ENCODE measurements at places on chromosomes 3 and 15.
A peak's percentile ranks its signal among the peaks of the same experiment; 100 is the strongest.

GRCh38 chr3:126179825-126180476, 435 bp downstream of the ALDH1L1 start:
- DNase-seq, result no peak

DNA sequence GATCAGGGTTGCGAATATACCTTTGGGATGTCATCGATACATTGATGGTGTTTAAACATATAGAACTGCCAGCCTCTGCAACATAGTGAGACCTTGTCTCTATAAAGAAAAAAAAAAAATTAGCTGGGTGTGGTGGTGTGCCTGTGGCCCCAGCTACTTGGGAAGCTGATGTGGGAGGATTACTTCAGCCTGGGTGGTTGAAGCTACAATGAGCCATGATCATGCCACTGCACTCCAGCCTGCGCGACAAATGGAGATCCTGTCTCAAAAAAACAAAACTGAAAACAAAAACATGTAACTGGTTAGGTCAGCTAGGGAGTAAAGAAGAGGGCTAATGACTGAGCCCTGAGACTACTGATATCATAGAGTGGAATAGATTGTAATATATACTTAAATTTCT, 30.7 kb upstream of the MGA start:
- no peak for DNase-seq

GRCh38 chr15:96331945-96332636, 1.6 kb downstream of the NR2F2 start:
- no peak for DNase-seq

DNA sequence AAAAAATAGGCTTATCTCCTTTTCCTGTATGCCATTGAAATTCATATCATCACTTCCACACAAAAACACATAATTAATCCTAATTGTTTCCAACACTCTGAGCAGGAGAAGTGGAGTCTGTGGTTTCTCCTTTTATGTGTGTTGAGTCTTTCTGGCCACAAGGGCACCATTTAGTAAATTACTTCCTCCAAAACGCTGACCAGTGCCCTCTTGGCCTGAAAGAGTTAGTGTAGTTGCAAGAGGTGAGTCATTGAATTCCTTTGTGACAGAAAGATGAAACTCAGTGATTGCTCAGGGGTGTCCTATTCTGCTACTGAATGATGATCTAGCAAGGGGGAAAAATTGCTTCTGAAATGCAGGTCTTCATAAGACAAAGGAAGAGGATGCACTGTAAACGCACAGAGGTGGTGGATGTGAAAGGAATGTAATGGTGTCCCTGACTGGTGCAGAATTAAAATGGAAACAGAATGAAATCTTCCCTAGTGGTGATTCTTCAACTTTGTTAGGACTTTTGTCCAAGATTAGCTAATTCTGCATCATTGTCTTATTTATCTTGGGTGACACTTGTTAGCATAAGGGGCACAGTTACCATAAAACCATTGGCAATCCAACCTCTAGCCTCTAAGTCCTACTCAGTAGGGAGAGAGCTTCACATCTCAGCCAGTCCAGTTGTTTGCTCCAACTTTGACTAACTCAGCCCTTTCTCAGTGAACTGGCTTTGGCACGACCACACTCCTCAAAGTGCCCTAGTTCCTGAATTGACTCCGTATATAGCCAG, 208.4 kb upstream of the NANOGP8 start:
- DNase-seq, result no peak

DNA sequence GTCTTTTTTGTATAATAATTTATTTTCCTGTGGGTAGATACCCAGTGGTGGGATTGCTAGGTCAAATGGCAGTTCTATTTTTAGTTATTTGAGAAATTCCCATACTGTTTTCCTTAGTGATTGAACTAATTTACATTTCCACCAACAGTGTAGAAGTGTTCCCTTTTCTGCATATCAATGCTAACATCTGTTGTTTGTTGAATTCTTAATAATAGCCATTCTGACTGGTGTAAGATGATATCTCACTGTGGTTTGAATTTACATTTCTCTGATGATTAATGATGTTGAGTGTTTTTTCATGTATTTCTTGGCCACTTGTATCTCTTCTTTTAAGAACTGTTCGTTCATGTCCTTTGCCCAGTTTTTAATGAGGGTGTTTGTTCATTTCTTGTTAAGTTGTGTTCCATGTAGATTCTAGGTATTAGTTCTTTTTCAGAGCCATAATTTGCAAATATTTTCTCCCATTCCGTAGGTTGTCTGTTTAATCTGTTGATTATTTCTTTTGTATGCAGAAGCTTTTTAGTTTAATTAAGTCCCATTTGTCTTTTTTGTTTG, 713.3 kb upstream of the EPHA6 start:
- no peak for DNase-seq

DNA sequence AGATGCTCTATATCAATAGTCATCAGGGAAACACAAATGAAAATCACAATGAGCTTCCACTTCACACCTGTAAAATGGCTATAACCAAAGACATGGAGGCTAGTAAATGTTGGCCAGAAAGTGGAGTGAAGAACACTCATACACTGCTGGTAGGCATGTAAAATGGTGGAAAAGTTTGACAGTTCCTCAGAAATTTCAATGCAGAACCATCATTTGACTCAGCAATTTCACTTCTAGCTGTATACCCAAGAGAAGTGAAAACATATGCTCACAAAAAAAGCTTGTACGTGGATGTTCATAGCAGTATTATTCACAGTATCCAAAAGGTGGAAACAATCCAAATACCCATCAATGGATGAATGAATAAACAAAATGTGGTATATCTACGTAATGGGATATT, 19.2 kb upstream of the TOP2B start:
- no peak for DNase-seq

DNA sequence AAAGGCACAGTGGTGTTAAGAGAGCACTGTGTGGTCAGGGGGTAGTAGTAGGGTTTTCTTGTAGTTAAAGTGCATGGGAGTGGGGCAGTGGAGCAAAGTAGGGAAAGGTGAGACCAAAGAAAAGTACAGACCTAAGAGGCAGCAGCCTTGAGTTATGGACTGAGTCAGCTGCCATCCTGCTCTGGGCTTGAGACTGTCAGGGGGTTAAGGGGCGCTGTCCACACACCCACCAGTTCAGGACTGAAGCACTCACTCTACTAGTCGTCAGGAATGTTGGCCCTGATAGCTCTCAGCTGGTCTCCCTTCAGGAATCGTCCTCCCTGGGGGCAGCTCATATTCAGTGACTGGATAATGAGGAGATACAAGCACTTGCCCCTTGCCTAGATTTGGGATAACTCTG, 7.9 kb downstream of the CCR4 start:
- no peak for DNase-seq

GRCh38 chr3:25262322-25262721, 165.7 kb upstream of the RARB start:
- DNase-seq, result no peak

DNA sequence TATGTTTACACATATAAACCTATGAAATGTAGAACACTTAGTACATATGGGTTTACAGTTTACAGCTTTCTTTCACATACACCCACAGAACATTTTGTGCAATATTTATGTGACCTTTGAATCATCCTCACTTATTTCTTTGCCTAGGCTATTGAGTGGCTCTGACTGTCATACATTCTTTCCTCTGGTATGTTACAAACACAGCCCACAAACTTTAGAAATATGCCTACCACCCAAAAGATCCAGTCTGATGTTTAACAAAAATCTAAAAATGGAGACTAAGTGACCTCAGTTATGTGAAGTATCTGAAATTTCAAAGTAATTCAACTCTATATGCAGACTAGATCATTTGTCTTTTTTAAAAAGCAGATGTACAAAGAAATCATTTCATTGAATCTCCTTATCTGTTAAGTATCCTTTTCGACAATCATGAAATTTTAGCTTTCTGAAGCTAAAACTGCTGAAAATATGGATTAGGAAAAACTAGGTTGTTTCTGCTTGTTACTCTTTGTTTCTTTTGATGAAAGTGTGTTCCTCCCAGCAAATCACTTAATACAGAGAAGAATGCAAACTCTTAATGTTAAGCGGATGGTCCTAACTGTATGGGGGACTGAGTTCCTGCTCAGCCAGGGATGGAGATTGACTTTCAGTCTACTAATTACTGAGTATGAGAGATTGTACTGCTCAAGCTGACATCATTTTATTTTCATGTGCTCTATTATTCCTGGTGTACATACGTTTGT, 27.7 kb downstream of the CCDC54 start:
- no peak for DNase-seq

GRCh38 chr15:98002866-98003265, 42.4 kb downstream of the ARRDC4 start:
- DNase-seq, result no peak

- no peak for DNase-seq
Measured at GRCh38 chr15:47360305-47360704, 357.0 kb upstream of the SEMA6D start.

DNA sequence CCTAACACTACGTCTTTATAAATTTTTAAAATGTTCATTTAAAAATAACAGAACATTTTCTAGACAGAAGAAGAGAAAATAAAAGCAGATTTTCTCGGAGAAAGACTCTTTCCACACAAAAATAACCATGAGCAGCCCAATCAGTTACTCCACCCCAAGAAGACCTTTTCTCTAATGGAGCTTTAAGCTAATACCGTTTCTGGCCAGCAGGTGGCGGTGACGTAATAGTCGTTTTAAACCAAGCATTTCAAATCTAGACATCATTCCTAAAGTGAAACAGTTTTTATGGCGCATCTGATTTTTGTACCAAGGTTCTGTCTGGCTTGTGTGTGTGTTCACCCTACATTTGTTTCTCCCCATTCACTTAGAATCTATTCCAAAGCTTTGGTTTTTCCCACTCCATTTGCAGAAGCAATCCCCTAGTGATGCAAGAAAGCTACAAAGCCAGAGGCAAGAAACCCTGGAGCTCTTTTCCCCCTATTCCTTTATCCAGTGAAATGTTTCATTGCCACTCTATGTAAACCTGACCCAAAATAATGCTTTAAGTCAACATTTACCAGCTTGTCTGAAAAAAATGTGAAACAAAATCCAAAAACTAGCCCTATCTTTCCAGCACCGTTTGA, 336.7 kb upstream of the IGF1R start:
- DNase-seq, result peak; percentile 47

DNA sequence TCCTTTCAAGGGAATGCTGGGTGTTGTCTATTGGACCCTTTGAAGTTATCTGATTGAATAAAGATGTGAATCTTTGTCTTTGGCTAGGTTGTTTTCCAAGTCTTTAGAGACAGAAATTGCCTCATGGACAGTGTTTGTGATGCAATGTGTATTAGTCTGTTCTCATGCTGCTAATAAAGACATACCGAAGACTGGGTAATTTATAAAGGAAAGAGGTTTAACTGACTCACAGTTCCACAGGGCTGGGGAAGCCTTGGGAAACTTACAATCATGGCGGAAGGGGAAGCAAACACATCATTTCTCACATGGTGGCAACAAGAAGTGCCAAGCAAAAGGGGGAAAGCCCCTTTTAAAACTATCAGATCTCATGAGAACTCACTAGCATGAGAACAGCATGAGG, 88.8 kb upstream of the PLXND1 start:
- no peak for DNase-seq

GRCh38 chr3:131880948-131881347, 153.9 kb downstream of the CPNE4 start:
- no peak for DNase-seq

GRCh38 chr3:48194446-48195071, 6.3 kb upstream of the CDC25A start:
- DNase-seq, result no peak

DNA sequence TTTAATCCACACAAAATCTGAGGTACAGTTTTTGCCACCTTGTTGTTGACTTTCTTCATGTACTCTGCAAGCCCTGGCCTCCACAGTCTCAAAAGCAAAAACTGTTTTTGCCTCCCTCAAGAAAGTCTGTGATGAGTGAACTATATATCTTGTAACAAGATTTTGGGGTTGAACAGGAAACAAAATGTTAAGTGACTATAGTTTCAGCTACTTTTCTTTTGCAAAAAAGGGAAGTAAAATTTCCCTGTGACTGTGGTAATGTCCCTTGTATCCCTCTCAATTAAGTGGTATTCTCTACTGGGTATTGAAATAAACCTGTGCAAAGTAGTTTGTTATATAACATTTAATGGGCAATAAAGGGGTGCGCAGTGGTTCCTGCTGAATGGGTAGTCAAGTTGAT, 21.3 kb upstream of the SCAANT1 start:
- DNase-seq, result no peak

DNA sequence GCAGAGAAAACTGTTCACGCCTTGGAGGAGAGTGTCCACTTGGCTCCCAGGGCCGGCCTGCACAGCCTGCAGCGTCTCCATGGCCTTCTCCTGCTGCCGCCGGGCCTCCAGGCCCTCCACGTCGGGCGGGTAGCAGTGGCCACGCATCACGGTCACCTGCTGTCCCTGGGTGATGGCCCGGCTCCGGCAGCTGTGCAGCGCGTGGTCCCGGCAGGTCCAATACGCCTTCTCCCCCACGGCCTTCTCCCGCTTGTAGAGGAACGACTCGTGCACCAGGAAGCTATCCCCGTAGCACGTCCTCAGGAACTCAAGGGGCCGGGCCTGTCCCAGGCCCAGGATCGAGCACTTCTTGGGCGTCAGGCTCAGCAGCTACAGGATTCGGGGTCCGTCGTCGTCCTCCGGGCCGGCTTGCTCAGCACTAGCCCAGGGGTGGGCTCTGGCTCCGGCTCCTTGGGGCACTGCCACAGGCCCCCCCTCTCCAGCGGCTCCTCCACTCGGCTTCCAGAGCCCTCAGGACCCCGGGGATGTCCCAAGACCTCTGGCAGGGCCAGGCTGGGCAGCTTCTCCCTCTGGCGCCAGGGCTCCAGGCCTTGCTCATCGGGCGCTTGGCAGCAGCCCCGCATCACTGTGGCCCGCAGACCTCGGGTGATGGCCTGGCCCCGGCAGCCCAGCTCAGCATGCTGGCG, 83.6 kb upstream of the FXR1 start:
- DNase-seq, result no peak

DNA sequence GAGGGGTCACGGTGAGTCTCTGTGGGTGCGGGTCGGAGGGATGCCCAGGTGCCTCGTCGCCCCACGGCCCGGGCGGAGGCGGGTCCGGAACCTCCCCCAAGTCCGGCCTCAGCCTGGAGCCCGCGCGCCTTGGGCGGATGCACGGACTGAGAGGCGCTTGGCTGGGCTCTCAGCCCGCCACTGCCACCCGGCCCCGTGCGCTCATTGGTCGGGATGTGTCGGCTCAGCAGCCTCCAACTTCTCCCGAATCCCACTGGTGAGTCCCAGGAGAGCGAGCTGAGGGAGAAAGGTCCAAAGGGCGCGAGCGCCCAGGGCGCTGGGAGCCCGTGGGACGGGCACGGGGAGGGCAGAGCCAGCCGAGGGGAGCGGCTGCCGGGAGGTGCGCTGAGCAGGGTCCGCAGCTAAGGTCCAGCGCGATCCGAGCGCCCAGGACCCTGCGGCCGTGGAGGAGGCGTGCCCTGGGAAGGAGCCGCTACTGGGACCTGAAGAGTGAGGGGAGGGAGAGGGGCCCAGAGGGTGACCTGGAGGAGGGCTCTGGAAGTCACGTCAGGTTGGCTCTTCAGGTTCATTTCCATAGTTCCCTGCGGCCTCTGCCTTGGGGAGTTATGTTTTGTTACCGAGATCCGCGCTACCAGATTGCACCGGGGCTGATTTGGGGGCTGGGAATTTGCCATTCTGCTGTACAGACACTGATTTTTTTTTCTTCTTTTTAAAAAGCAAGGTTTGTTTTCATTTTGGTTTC, at the start of gene MME:
Gene MME, plus strand, starts transcription at position 574 of the 742 bp plus-strand sequence. CDS start 3,849 bp downstream, outside the sequence.
- DNase-seq, result no peak

- no peak for DNase-seq
Measured at GRCh38 chr15:64698823-64699222, 76.6 kb downstream of the RBPMS2 start.

- no peak for DNase-seq
Measured at GRCh38 chr3:184579513-184579912, 17.9 kb downstream of the EPHB3 start.

All from effector CD8-positive, alpha-beta T cell (primary cell).